ENCODE measurements at places on chromosomes 2 and 18.

DNA sequence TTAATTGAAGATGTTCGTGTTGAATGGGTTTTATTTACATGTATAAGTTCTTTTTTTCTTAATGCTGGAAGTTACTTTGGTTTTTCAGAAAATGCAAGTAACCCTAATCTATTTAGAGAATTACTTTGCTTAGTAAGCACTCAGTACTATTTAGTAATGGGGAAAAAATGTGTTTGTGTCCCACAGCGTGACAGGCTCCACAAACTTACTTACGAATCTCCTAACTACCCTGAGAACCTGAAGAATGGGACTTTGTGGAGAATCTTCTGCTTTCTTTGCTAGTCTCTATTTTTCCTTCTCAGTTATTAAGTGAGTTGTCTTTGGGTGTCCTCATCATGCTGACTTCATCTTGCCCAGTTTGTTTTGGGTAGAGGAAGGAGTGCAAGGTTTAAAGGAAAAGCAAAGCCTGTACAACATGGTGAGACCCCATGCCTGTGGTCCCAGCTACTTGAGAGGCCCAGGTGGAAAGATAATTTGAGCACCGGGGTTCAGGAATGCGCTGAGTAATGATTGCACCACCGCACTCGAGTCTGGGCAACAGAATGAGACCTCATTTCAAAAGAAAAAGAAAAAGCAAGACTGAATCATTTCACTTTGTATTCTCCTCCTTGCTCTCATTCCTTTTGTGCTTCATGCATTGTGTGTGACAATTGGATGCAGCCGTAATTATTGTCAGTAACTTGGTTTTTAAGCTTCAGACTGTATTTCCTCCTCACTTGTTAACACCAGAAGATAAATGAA, 10.2 kb downstream of the NEDD4L start:
- no peak for DNase-seq

DNA sequence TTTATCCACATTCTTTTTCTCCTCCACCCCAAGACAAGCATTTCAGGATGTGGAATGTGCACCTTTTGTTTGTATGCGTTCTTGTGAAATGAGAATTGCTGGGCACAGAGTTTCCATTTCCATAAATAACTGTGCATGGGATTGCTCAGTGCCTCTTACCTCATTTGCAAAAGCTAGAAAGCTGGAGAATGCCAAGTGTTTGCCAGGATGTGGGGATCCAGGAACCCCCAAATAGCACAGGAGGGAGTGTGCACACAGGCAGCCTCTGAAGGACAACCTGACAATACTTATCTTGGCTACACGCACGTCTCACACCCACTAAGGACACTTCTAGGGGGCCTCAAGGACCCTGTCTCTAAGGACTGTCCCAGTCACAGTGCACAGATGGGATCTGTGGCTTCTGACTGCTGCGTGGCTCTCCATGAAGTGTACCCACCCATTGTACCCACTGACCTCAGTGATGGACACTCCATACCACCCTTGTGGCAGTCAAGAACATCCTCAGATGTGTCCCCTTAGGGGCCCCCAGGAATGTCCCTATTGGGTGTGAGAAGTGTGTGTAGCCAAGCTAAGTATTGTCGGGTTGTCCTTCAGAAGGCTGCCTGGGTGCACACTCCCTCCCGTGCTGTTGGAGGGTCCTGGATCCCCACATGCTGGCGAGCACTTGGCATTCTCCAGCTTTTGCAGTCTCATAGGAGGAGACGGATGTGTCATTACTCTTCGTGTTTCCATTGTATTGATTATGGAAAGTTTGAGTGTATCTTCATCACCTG, 38.4 kb downstream of the CAPN13 start:
- DNase-seq = no peak

- DNase-seq = no peak
These were observed 46.7 kb upstream of the ITGA6 start for GRCh38 chr2:172380436-172381274.

- DNase-seq = no peak
These were observed 99.1 kb downstream of the EN1 start for GRCh38 chr2:118748245-118748885.

DNA sequence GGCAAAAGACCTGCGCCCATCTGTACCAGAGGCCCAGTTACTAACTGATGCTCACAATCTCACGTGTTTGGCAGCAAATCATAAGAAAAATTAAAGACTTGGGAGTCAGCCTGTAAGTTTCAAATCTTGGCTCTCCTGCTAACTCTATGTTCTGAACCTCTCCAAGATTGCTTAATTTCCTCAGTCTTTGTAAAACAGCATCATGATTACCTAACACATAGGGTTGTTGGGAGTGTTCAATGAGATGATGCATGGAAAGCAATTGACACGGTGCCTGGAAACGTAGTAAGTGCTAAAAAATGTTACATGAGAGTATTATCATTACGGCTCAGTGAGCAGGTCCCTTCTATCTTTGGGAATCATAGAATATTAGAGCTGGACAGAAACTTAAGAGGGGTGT, 497.6 kb upstream of the TCF4 start:
- no peak for DNase-seq

- no peak for DNase-seq
These were observed 25.6 kb downstream of the HADHB start for GRCh38 chr2:26270373-26270772.

DNA sequence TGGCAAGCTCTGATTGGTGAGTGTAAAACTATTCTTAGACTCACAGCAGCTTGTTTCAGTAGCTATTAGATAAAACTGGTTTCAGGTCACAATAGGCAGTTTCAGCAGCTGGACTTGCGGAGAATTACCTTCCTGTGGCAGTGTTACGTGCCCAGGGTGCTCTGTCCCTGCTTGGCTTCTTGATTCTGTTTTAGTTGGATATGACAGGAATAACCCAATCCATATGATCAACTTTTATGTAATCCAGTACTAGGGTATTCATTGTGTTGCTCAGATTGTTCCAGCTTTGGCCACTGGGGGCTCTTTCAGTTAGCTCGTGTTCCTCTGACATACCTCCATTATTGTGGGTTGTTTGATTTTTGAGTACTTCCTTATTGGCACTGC, 43.1 kb downstream of the INPP4A start:
- no peak for DNase-seq
